HEK293T (cell line): ENCODE measurements at places on chromosomes 1 and 21.

DNA sequence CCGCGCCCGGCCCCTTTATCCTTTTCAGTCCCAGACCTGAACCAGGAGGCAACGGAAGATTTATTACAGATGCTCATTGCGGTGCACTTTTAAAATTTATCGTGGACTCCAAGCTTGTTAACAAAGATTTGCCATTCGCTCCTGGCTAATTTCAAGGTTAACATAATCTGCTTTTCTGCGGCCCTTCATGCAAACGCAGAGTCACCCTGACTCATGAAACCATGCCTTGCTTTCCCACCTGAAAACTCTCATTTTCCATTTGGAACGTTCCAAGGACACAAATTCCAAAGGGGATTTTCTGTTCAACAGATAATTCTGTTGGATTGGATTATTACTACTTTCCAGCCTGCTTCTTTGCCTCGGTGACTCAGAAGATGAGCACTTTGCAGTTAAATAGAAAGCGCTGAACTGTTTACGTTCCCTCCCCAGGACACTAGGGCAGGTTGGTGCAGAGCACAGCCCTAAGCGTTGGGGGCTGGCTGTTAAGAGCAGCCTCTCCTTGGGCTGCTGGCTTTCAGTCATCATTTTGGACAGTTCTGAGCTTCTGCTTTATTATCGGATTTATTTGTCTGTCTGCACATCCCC, 51.1 kb downstream of the CD247 start:
- no peak for DNase-seq

DNA sequence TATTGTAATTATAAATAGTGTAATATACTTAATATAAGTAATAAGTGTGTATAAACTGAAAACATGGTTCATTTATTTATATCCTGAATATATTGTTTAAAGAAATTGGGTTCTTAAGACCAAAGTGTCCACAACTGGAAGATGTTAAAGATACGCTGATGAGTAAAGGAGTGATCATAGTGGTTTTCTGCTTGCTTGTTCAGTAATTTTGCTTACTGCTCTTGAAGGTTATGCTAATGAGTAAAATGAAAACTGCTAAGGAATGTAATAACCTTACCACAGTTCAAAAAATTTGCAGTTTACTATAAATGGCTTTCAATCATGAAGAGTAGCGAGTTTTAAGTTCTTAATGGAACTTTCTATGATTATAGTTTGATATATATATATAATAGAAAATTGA, 22.0 kb downstream of the DONSON start:
- no peak for DNase-seq

GRCh38 chr1:209057083-209057482, 526.4 kb upstream of the CAMK1G start:
- DNase-seq = no peak

DNA sequence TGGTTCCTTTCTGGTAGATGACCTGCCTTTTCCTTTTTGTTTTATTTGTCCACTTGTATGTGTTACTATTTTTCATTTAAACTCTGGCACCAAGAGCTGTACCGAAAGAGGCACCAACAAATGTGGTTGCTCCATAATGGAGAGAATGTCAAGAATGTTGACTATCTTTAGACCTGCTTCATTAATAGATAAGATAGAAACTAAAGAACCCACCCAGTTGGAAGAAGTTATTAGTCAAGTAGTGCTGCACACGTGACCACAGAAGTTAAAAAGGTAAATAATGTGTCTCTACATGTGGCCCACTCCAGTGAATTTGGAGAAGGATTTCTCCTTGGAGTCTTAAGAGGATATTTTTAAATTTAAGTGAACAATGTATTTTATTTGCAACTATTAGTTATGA, 9.3 kb downstream of the ATP1A1 start:
- no peak for DNase-seq

DNA sequence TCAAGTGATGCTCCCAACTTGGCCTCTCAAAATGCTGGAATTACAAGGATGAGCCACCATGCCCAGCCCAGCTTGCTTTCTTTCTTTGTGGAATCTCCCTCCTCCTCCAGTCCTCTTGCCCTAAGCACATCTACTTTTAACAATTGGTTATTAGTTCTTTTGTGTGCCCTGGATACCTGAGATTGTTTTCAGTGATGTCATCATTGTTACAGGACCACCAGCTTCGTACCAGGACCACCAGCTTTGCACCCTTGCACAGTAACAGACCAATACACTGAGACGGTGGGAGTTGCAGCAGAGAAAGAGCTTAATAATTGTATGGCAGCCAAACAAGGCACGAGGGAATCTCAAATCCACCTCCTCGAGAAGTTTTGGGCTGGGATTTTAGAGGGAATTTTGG, 71.3 kb downstream of the CNIH3 start:
- no peak for DNase-seq

DNA sequence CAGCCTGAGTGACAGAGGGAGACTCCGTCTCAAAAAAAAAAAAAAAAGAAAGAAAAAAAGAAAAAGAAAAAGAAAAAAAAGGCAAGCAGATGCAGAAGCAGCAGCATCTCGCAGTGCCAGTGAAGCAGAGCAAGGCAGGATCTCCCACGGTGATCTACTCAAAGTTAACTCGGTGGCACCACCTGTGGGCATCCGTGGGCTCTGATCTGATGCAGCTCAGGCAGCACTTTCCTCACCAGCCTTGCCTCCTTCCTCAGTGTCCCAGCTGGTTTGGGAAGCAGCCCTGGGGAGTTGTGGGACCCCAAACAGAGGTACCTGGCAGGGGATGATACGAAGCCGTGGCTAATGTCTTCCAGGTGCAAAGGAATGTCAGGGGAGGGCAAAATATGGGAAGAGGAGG, 104.3 kb upstream of the KRTAP19-8 start:
- DNase-seq = no peak

DNA sequence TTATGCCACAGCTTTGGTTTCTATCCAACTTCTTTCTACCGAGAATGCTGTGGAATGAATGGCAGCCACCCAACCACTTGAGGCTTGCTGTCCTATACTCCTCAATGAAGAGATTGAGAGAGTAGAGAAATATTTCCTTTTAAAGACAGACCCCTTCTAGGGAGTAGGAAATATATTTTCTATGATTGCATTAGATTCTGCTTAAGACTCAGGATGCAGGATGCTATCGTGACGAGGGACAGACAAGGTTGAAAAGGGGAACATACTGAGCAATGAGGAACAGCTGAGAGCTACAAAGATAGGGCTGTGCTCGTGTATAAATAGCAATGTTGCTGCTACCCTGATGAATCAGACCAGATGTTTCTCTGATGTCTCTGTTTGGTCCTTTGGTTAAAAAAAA, 7.1 kb upstream of the RASAL2 start:
- DNase-seq = no peak

GRCh38 chr1:93938461-93939145, 29.4 kb upstream of the GCLM start:
- no peak for DNase-seq

DNA sequence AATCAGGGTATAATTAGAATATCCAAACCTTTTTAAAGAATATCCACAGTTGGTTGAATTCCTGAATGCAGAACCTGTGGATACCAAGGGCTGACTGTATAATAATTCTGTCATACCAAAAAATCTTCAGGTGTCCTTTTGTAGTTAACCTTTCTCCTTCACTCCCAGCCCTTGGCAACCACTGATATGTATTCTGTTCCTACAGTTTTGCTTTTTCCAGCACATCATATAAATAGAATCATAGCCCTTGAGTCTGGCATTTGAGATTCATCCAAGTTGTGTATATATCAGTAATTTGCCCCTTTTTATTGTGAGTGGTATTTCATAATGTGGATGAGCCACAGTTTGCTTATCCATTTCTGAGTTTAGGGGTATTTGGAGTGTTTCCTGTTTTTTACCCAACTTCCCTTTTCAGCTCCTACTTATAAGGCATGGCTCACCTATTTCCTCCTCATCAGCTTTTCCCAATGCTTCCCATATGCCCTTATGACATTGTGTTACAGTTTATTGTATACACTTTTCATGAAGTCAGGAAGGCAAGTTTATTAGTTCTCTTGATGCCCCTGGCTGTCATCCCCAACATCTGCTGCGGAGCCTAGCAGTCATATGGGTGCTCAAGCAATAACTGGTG, 35.0 kb upstream of the AGO1 start:
- no peak for DNase-seq
